ENCODE measurements at places on chromosomes 16 and 17.

- DNase-seq, result no peak
These were observed 26.7 kb downstream of the PLD6 start for GRCh38 chr17:17179371-17179827.

GRCh38 chr16:72299684-72300243, 127.8 kb upstream of the PMFBP1 start:
- no peak for DNase-seq

- no peak for DNase-seq
These were observed 4.5 kb downstream of the SAMD14 start for GRCh38 chr17:50125420-50125997.

GRCh38 chr17:58335779-58336455, 7.3 kb upstream of the TSPOAP1 start:
- DNase-seq, result no peak

- DNase-seq, result no peak
These were observed 163.8 kb downstream of the NTN1 start for GRCh38 chr17:9185142-9185541.

GRCh38 chr17:15957206-15957605, 12.3 kb downstream of the ADORA2B start:
- DNase-seq, result no peak

GRCh38 chr16:28297784-28298510, 5.6 kb downstream of the SBK1 start:
- DNase-seq, result no peak

GRCh38 chr16:11784038-11784369, 13.1 kb downstream of the ZC3H7A start:
- no peak for DNase-seq
